ENCODE measurements at places on chromosomes 5 and 9.

- DNase-seq: no peak
These were observed 304.1 kb downstream of the ARRDC3 start for GRCh38 chr5:91079037-91079436.

DNA sequence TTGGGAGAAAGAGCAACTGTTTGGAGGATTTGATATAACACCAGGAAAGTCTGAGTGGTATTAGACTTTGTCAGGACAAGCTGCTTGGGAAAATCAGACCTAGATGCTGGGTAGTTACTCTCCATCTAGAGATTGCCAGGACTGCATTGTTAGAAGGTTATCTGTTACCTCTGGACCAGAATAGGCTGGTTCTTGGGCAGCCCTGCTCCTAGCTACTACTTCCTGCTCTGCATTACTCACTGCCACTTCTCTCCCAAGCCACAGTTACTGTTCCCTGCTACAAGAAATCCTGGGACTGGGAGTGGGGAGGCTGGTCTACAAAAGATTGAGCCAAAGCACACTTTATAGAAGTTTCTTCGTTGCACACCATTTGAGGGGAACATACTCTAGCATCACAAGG is 95.5 kb upstream of the KCNN2 start:
- no peak for DNase-seq

GRCh38 chr9:5269249-5269715 is 35.2 kb downstream of the RLN2 start:
- peak; percentile 1 for DNase-seq

DNA sequence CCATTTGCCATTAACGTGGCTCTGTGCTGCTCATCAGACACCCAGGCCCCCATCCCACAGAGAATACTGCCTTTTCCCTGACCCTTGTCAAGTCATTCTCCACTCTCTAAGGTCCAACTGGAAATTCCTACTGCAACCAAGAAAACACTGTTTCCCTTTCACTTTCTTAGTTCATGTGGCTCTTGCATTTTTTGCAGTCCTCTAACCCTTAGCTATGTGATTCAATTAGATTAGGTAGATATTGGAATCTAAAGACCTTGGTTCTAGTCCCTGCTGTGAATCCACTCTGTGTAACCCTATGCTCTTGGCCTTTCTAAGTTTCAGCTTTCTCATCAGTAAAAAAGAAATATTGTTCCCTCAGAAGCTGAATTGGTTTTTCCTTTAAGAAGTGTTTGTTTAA is 649.4 kb downstream of the CCDC171 start:
- DNase-seq: no peak

- peak; percentile 1 for DNase-seq
These were observed 1233.4 kb upstream of the DMAC1 start for GRCh38 chr9:9033022-9033421.

- DNase-seq: no peak
These were observed 2.3 kb downstream of the SMIM3 start for GRCh38 chr5:150780816-150781221.

DNA sequence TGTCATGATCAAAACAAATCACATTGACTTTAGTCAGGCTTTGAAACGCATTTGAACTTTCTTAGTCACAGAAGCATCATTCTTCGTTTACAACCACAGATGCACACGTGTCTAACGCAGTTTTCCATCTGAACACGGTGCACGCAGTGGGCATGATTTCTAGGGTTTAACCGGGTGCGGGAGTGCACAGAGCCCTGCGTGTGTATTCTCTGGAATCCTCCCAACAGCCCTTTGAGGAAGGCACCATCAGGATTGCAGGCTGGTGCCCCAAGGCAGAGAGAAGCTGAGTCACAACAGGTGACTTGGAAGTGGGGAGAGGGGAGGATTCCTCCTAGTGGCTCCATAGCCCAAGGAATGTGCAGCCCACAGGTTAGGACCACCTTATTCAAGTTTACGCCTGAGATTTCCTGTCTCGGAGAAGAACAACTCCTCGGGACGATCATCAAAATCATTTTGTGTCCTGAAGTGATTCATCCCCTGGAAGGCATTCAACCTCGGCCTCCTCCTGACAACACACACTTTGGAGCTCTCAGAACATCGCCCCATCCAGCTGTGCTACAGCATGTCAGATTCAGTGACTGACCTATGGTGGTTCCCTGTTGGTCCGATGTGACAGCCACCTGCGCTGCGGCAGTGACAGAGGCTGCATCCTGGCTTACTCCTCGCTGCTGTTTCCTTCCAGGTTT is 13.1 kb downstream of the ROPN1L start:
- DNase-seq: no peak

DNA sequence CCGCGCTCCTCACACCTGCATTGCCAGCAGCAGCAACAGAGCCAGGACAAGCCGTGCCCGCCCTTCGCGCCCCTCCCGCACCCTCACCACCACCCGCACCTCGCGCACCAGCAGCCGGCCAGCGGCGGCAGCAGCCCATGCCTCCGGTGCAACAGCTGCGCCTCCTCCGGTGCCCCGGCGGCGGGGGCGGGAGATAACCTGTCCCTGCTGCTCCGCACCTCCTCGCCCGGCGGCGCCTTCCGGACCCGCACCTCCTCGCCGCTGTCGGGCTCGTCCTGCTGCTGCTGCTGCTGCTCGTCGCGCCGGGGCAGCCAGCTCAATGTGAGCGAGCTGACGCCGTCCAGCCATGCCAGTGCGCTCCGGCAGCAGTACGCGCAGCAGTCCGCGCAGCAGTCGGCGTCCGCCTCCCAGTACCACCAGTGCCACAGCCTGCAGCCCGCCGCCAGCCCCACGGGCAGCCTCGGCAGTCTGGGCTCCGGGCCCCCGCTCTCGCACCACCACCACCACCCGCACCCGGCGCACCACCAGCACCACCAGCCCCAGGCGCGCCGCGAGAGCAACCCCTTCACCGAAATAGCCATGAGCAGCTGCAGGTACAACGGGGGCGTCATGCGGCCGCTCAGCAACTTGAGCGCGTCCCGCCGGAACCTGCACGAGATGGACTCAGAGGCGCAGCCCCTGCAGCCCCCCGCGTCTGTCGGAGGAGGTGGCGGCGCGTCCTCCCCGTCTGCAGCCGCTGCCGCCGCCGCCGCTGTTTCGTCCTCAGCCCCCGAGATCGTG is 517 bp downstream of the KCNN2 start:
- DNase-seq: no peak

DNA sequence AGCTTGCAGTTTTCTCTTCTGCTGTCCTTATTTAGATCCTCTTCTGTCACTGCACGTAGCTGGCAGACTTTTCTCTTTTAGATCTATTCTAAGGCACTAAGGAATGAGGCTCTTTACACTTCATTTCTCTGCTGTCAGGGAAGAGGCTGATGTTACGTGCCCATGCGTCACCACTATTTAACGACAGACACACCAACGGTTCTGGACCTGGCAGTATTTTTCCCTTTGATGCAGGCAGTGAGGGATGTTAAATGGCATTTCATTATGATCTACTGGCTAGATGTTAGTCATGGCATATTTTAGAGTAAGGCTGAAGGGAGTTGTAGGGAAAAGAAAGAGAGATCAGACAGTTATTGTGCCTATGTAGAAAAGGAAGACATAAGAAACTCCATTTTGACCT is 8.2 kb upstream of the CRHBP start:
- no peak for DNase-seq
